CD8-positive, alpha-beta T cell (primary cell): ENCODE measurements at places on chromosomes 7 and 10.

GRCh38 chr7:94250987-94251386 lies 143.7 kb upstream of the COL1A2 start:
- no peak for DNase-seq

- no peak for DNase-seq
These were observed 31.8 kb downstream of the CRHR2 start for GRCh38 chr7:30650421-30650808.

- no peak for DNase-seq
These were observed 248.1 kb downstream of the LRMDA start for GRCh38 chr10:75679536-75679935.

DNA sequence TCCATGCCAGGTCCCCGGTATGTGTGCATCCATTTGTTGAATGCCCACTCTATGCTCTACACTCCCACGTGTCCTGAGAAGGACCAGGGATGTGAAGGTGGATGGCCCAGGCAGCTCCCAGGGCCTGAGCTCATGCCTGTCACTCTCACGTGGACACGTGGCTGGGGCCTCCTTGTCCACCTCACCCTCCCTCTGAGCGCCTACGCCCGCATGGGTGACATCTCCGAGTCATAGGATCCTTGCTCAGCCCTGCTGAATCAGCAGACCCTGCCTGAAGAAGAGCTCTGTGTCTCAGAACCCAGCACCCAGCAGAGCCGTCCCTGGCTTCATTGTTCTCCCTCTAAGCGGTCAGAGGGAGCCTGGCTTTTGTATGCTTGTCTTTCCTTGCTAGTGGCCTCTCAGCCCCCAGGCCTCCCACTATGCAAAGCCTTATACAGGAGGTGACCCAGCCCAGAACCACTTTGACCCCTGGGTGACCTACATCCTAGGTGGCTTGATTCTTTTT lies 107.9 kb upstream of the PPIF start:
- DNase-seq = no peak

DNA sequence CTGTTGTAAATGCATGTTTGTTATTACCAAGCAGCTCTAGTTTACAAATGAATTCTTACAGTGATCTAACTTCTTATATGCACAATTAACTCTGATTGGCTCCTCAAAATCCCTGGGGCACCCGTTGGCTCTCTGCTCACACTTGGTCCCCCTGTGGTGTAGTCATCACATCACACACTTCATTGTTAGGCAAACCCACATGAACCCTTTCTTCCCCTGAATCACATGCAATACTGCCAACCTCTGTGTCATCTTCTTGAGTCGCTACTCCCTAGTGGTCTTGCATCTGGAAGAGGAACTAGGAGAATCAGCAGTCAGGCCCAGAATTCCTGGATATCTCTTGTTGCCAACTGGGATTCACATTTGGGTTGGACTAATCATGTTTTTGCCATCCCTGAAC lies 73.1 kb downstream of the CD36 start:
- no peak for DNase-seq

- peak; percentile 3 for DNase-seq
These were observed 179.5 kb upstream of the IMMP2L start for GRCh38 chr7:111741811-111742240.
